ENCODE measurements at places on chromosomes 1 and 21.
A peak's percentile ranks its signal among the peaks of the same experiment; 100 is the strongest.

DNA sequence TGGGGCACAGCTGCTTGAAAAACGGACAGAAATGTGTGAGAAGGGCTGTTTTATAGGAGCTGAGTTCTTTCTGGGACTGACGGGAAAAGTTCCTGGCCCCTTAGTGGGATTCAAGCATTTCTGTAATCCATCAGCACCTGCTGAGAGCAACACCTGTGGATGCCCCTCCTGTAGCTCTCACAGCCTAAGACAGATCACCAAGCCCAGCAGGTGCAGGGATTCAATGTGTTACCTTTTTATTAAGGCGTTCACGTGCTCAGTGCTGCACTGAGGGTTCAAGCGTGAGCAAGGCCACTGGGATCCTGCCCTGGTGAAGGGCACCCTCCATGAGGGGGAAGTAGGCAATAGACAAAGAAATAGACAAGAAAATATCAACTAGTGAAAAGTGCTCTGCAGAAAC lies 14.9 kb downstream of the OLFML2B start:
- no peak for DNase-seq

GRCh38 chr1:154466921-154467417 lies 35.0 kb upstream of the TDRD10 start:
- no peak for DNase-seq

DNA sequence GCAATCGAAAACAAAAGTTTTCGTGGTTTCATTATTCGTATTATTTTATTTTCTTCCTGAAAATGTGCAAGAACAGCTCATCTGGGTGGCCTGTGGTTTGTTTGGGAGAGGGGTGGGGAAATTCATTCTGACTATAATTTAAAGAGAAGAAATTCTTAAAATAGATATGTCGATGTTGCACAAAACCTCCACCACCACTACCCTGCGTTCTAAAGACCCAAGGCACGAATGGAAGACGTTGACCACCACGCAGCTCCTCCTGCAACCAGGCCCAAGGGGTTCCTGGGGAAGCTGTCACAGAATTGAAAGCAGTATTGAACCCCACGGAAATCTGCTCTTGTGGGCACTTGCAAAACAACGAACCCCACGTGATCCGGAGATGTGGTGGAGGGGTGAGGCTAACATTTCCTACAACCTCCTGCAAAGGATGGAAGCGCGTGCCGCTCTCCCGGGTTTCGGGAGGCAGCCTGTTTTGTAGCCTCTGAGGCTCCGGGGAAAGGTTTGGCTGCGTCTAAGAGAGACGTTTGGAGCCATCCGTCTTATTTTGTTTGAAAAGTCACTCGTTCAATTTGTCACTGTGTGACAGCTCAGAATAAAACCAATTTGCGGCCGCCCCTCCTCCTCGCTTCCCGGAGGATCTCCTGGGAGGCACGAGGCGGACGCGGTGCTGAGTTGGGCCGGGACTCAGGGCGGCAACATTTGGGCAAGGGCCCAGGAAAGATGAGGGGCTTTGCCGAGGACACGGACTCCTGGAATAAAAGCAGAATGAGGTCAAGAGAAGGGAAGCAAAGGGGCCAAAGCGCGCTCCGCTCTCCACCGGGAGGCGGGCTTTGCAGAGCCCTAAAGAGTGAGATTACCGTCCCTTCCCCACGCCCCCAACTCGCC lies 810 bp upstream of the HLX start:
- peak; percentile 99 for DNase-seq

GRCh38 chr21:45455674-45456583 lies 51.0 kb downstream of the COL18A1 start:
- no peak for DNase-seq

- DNase-seq: no peak
Observed at GRCh38 chr1:101145449-101145820, 91.4 kb upstream of the S1PR1 start.

- DNase-seq: no peak
Observed at GRCh38 chr1:114206392-114206791, 52.7 kb upstream of the SYT6 start.

GRCh38 chr21:38631206-38631605 lies 132.9 kb upstream of the ERG start:
- DNase-seq: peak; percentile 32

- no peak for DNase-seq
Observed at GRCh38 chr1:9538669-9539164, 548 bp upstream of the SLC25A33 start.

Measured in MV-4-11 (cell line).